ENCODE measurements at places on chromosomes 11 and 22.

DNA sequence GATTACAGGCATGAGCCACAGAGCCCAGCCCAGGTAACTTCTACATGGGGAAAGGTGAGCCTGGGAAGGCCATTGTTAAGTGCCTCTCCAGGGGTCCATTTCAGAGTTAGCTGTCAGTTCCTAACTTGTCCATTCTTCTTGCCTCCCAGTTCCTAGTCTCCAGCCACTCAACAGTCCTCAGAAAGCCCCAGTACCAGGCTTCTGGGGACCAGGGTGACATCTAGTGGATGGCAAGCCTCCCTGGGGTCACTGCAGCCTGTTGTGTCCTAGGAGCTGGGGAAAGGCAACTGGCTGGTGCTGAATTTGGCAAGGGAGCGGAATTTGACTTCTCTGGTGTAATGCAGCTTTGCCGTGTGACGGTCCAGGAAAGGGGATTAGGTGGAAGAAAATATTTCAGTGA lies 2.1 kb downstream of the LGALS12 start:
- no peak for DNase-seq

- no peak for DNase-seq
Measured at GRCh38 chr11:122145715-122146274, 29.8 kb upstream of the BLID start.

GRCh38 chr11:79925570-79925969 lies 484.7 kb upstream of the TENM4 start:
- no peak for DNase-seq

GRCh38 chr11:104803776-104804175 lies 94.5 kb downstream of the CASP12 start:
- no peak for DNase-seq

- no peak for DNase-seq
Measured at GRCh38 chr11:70526116-70527045, 128.1 kb downstream of the CTTN start.

- DNase-seq: no peak
Measured at GRCh38 chr22:28950617-28951411, 67.4 kb downstream of the ZNRF3 start.

GRCh38 chr11:124768914-124769313 lies 6.8 kb upstream of the ESAM start:
- no peak for DNase-seq

DNA sequence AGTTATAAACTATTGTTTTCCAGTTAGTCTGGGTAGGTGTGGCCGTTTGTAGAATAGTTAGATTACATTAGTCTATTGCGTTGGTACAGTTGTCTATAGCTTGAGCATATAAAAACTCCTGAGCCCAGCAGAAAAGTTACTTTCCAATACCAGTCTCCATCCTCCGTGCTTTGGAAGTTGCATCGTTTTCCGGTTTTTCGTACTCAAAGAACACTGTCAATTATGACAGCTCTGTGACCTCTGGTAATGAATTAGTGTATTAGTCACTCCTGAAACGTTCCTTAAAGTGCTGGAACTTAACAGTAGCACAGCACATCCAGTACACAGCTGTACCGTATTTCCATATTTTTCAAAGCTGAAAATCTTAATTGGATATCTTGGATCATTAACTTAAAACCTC lies 808 bp upstream of the MSANTD2 start:
- peak; percentile 30 for DNase-seq

GRCh38 chr11:12540913-12541582 lies 133.2 kb upstream of the TEAD1 start:
- DNase-seq: peak; percentile 81

GRCh38 chr11:13836666-13837065 lies 125.9 kb upstream of the SPON1 start:
- DNase-seq: no peak

DNA sequence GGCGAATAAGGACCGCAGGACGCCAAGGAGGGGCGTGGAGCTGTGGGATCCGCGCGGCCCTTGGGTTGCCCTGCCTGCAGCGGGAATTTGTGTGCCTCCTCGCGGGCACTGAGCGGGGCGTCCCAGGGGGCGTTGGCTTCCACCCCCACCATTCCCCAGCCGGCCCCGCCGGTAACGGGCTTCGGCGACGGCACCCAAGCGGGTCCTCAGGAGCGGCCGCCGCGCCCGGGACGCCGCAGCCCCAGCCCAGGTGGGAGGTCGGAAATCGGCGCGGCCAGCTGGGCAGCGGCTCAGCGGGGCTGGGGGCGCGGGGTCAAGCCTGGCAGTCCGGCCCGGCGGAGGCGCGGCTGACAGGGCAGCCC lies 320 bp downstream of the CLTCL1 start:
- DNase-seq: peak; percentile 50

DNA sequence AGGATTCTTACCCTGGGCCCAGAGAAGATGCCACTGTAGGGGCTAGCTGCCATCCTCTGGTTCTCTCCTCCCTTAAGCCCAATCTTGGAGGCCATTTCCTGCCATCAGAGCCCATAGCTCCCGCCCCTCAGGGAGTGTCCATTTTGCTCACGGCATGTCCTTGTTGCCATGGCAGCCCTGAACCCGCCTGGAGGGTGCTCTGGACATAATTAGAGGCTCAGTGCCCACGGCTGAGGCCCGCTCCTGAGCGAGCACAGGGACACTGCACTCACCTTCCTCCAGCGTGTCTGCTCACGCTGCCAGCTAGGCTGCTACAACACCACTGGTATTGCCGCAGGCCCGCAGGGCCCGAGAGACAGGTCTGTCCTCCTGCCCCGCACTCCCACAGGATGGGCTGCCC lies 11.1 kb upstream of the SUSD2 start:
- DNase-seq: no peak

- DNase-seq: no peak
Measured at GRCh38 chr11:119874660-119875238, 145.7 kb upstream of the NECTIN1 start.

DNA sequence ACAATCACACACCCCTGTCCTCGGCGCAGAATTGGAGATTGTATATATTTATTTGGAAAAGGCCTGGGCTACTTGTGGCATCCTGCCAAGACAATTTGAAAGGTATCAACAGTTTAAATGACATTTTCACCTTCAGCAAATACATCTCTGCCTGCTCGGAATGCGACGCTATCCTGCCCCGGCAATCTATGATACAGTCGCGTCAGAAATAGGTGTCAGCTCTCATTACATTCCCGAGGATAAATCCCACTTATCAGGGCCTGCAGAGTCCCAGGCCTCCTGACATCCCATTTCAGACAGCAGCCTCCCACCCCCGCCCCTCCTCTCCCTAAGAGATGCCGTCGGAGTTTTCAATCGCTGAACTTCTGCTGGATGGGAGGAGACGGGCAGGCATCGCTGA lies 114.7 kb downstream of the BRD1 start:
- DNase-seq: no peak

DNA sequence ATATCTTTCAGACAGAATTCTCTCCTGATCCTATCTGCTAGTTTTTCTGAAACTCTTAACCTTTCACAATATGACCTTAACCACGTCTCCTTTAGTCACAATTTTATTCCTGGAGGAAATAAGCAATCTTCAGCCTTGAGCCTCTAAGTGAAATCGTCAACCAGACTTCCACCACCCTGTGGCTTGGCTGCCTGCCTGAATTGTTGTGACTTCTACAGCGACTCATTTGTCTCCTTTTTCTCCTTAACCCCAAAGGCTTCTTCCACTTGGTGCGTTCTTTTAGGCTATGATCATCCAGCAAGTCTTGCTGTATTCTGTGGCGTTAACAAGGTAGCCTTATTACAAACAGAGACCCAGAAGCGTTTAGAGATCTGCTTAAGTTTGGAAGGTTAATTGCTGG lies 535.1 kb upstream of the ARHGAP42 start:
- DNase-seq: no peak

- no peak for DNase-seq
Measured at GRCh38 chr22:19448739-19449421, 1.4 kb upstream of the C22orf39 start.

GRCh38 chr11:95549301-95549700 lies 240.3 kb downstream of the FAM76B start:
- DNase-seq: no peak

DNA sequence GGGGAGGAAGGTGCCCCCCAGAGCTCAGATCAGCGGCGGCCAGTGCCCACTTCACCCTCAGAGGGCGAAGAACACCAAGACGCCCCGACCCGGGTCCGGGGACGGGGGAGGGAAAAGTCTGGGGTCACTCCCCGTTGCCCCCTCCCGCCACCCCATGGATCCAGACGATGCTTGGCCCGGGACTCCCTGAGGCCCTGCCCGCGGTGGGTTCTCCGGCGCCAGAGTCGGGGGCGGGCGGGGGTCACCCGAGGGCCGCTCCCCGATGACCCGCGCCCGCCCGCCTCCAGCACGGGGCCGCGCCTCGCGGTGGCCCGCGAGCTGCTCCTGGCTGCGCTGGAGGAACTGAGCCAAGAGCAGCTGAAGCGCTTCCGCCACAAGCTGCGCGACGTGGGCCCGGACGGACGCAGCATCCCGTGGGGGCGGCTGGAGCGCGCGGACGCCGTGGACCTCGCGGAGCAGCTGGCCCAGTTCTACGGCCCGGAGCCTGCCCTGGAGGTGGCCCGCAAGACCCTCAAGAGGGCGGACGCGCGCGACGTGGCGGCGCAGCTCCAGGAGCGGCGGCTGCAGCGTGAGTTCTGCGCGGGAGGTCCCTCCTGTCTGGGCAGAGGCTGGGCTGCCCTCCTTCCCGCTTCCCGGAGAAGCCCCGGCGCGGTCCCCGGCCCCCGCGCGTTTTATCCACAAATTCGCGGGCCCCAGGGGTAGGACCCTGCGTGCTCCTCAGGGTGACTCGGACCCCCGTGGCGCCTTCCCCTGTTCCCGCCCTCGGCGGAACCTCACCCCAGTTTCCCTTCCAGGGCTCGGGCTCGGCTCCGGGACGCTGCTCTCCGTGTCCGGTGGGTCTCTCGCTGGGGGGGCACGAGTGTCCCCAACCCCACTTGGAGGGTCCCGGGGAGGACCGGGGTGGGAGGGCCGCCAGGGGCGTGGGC lies 1.1 kb downstream of the NLRP6 start:
- no peak for DNase-seq

DNA sequence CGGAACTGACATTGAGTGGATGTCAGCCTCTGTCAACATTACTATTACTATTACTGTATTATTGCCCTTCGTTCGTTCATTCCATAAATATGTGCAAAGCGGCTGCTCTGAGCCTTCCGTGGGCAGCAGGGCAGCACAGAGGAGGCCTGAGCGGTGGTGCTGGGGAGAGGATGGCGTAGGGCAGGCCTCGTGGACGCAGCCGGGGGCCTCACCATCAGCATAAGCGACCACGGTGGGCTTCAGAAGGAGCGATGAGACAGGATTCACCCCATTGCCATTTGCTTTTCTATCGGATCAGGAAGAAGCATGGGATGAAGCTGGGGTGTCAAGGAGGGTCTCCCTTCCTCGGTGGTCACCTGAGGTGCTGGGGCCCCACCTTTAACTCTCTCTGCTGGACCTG lies 22.7 kb downstream of the ANO1 start:
- DNase-seq: no peak

DNA sequence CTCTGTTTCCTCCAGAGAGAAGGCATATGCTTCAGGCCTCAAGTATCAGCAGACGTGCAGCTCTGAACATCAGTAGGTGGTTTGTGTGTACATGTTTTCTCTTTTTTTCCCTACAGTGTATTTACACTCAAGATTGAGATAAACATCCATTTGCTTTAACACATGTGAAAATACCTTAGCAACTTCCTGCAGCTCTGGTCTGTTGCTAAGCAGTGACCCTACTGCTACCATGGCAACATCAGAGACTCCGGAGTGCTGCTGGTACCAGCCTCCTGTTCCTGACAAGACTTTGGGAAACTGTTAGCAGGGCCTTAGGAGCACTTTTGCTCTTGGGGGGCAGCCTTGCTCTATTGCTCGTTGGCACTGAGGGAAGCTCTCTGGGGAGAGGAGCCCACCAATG lies 221.2 kb upstream of the PLET1 start:
- no peak for DNase-seq

- no peak for DNase-seq
Measured at GRCh38 chr11:20337526-20338154, 25.9 kb upstream of the HTATIP2 start.

GRCh38 chr11:129881570-129882170 lies 13.7 kb downstream of the NFRKB start:
- peak; percentile 69 for DNase-seq

DNA sequence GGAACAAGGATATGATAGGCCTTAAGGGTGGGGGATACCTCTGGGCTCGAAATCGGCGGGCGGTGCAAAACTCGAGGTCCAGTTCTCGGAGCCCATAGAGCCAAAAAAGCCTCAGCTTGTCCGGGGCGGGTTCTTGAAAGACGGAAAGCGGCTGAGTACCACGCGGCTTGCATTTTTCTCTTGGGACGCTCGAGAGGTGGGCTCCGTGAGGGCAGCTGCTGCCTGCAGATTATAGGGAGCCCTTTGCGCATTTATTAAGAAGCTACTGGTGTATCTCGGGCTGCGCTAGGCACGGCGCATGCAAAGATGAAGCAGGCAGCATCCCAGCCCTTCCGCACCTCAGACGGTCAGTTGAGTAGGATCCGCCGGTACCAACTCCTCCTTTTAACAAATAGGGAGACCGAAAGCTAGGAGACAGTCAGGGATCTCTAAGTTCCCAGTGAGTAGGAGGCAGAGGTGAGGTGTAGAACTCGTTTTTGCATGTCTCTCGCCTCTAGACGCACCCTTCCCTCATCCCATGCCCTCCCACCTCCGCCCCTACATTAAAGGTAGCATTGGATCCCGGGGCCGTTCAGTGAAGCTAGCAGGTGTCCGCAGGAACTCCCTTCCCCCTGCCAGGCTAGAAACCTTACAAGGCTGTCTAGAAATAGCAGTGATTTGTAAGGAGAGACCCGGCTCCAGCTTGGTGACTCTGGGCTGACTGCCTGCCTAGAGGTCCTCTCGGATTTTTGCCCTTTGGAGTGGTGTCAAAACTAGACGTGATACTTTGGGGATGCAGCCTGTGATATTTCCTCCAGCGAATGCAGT lies 768 bp downstream of the LDHA start:
- DNase-seq: no peak

GRCh38 chr11:107591378-107592230 lies 657 bp downstream of the ELMOD1 start:
- peak; percentile 29 for DNase-seq

DNA sequence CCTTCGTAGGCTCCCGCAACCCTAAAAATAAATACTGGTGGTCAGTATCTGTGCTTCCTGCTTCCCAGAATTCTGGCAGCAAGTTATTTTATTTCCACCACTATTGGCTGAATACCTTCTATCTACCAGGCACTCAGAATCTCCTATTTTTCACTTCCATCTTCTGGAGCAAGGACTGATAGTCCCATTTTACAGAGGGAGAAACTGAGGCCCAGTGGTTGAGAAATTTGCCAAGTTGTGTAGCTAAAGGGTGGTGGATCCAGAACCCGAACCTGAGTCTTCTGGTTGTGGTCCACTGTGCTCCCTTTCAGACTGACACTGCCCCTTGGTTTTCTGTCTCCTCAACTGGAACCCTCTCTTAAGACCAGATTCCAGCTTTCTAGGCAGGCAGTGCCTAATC lies 31.6 kb downstream of the NECTIN1 start:
- DNase-seq: no peak

GRCh38 chr22:17786435-17787161 lies 12.3 kb upstream of the BID start:
- DNase-seq: no peak
